Vagina (tissue), 2 donors: ENCODE measurements at places on chromosomes 7 and 10.

DNA sequence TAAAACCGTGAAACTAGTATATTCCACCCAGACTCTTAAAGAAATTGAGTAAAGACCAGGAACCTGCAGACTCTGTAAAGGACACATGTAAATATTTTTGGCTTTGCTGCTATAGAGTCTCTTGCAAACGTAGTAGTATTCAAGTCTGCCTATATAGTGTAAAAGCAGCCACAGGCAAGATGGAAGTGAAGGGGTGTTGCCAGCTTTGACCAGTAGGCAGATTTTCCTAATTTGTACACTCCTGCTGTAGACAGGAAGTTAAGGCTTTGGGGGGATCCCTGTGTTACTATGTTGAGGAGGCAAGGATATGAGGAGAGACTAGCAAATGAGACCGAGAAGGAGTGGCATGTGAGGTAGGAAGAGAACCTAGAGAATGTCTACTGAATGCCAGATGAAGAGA is 27.7 kb downstream of the WAC start:
- DNase-seq = no peak

GRCh38 chr10:49634069-49634660 is 20.3 kb downstream of the CHAT start:
- DNase-seq = no peak

DNA sequence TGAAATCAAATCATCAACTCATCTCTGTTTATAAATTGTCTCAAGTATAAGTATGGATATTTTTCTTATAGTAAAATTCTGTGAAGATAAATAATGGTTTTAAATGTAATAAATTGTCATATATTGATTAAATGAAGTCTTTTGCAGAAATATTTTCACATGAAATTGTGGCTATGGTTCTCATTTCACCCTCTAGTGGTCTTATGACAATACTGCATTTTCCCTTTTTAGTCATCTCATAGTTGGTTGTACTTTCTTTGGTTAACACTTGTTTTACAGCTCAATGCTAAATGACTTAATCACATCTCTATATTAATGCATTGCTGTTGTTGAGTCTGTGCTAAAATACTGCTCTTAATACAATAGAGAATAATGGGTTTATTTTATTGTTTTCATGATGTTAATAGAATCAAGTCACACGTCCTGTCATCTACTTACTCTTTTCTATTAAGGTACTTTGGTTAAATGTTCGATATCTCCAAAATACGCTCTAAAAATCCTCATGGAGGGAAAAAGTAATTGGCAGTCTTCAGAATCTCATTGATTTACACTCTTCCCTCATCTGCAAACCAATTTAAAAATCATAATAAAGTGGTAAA is 38.0 kb upstream of the CACNA2D1 start:
- no peak for DNase-seq

DNA sequence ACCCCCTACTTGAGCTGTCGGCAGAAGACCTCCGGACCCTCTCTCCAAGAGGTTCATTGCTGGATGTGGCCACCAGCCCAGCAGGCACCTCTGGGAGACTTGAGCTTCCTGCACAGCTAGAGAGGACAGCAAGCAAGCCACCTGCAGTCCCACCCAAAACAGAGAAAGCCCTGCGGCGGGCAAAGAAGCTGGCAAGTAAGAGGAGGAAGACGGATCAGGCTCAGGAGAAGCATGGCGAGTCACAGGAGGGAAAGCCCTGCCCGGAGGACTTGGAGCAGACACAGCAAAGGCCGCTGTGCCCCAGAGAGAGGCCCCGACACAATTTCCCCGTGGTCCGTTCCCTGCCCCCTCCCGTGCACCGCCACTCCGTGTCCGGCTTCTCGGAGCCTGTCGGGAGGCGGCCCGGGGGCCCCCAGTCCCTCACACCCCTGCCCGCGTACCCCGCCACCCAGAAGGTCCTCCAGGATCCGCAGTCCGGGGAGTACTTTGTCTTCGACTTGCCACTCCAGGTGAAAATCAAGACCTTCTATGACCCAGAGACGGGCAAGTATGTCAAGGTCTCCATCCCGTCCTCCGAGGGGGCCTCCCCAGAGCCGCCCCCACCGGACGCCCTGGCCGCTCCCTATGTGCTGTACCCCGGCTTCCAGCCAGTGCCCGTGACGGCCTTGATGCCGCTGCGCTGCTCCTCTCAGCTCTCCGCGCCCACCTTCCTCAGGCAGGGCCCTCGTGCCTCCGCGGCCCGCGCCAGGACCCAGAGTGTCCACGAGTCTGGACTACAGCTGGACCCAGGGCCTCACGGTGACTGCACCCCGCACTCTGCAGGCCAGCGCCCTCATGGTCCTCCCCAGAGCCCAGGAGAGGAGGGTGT is 27.2 kb downstream of the C10orf71 start:
- DNase-seq = peak; percentile 79

DNA sequence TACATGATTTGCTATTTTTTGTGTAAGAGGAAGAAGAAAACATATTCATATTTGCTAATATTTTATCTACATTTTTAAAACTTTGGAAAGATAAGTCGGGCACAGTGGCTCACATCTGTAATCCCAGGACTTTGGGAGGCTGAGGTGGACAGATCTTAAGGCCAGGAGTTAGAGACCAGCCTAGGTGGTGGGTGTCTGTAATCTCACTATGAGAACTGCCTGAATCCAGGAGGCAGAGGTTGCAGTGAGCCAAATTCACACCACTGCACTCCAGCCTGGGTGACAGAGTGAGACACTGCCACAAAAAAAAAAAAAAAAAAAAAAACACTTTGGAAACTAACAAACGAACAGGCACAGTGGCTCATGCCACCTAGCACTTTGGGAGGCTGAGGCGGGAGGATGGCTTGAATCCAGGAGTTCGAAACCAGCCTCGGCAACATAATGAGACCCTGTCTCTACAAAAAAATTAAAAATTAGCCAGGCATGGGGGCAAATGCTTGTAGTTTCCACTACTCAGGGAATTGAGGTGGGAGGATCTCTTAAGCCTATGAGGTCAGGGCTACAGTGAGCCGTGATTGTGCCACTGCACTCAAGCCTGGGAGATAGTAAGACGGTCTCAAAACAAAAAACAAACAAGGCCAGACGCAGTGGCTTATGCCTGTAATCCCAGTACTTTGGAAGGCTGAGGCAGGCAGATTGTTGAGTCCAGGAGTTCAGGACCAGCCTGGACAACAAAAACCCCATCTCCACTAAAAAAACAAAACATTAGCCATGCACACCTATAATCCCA is 25.6 kb downstream of the HERC4 start:
- DNase-seq = no peak

- DNase-seq = no peak
These were observed 24.4 kb downstream of the MRPS33 start for GRCh38 chr7:140990193-140990962.

- DNase-seq = no peak
These were observed 184.7 kb downstream of the MAD1L1 start for GRCh38 chr7:2048006-2048405.

- no peak for DNase-seq
These were observed 493.4 kb downstream of the SEMA3D start for GRCh38 chr7:84693483-84693882.

- DNase-seq = no peak
These were observed 57.4 kb downstream of the PARP12 start for GRCh38 chr7:140005341-140005740.

GRCh38 chr7:157355784-157356511 is 19.1 kb downstream of the DNAJB6 start:
- no peak for DNase-seq

DNA sequence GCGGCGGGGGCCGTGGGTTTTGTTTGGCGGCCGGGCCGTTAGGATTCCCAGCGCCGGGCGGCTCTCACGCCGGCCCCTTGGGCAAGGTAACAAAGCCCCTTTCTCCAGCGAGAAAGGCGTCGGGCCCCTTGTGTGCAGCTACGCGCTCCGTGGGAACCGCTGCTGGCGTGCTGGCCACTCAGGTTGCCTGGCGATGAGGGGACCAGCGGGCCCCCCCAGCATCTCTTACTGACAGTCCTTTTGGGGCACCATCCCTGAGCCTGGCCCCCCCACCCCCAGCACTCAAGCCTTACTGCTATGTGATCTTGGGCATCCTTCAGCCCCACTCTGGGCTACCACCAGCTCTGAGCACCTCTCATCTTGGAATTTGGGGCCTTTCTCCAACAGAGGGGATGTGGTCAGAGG is 1.8 kb downstream of the LFNG start:
- no peak for DNase-seq

DNA sequence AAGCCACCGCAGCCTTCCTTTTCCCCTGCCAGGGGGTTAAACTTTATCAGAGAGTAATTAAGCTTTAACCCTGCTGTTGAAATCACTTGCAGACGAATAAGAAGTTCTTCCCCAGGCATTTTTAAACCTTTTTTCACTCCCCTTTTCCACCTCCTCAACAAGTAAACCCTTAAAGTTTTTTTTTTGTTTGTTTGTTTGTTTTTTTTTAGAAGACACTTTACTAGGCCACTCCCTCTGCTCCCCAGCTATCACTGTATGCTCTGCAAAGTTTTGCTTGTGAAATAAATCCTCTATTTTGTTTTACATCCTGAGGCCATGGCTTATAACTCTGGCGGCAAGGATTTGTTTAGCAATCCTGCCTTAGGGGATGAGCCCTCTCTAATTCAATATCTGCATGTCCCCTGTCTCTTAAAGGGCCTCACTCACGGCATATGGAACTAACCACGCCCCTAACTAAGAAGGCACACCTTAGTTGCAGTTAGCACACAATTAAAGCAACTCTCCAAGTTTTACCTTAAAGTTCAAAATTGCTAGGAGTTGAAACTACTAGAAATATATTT is 1354.7 kb upstream of the LRRTM3 start:
- DNase-seq = no peak

- no peak for DNase-seq
These were observed 125.8 kb downstream of the EGFR start for GRCh38 chr7:55144333-55145317.

- no peak for DNase-seq
These were observed 33.4 kb upstream of the WASL start for GRCh38 chr7:123782071-123782798.

DNA sequence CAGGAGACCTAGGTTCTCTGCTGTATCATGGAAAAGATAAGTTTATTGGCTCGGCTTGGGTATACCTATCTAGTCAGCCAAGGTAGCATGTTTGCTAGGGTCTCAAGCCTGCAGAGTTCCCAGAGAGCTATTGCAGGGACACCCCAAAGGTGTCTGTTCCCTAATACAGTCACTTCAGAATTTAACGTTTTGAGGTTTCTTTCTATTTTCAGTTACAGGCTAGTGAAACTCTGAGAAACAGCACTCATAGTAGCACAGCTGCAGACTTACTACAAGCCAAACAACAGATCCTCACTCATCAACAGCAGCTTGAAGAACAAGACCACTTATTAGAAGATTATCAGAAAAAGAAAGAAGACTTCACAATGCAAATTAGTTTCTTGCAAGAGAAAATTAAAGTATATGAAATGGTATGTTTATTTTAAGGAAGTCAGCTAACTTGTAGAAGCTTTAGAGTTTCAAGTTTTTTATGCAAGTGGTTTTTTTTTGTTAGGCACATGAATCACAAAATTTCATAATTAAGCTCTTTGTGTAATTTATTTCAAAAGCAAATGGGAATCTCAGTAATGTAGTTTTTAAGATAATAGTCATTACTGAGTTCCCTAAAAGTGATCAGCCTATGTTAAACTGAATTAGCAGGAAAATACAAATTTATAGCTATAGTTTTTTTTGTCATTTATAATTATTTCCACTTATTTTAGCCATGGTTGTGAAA is 54.9 kb downstream of the AKAP9 start:
- DNase-seq = no peak

GRCh38 chr10:70518695-70519094 is 40.1 kb downstream of the PALD1 start:
- DNase-seq = no peak

- no peak for DNase-seq
These were observed 659.6 kb downstream of the AUTS2 start for GRCh38 chr7:70257921-70258320.

DNA sequence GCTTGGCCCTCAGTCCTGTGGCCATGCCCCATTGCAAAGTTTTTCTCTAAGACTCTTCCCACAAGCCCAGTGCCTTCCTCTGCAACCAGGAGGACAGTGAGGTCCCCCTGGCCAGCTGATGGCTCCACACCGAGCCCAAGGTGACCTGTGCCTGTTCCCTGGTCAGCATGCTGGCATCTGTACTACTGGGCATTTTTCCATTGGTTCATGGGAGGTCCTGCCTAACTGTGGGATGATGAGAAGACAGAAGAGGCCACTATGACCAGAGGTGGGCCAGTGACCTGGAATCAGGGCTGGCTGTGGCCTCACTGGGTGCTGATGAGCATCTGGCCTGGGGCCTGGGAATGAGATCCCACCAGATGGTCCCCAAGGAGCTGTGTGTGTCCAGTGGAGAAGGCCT is 20.2 kb downstream of the CALML3 start:
- DNase-seq = no peak

DNA sequence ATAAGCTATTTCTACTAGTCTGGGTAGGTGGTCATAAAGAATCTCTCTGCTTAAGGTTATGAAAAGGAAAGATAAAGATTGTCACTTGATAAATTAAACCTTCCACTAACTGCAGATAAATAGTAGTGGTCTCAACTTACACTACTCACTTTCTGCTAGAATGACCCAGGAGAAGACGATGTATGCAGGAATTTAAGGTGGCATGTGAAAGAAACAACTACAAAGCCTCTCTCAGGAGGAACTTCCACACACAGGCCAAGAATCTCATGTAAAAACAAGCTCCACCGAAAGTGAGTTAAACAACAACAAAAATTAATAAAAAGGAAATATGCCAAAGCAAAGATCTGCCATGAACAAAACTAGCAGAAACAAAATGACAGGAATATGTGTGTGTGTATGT is 165.4 kb downstream of the CDC14C start:
- DNase-seq = no peak

GRCh38 chr10:62658516-62658915 is 146.0 kb upstream of the ADO start:
- DNase-seq = no peak
